ENCODE measurements at places on chromosomes 5 and 9. TPM values are rescaled to one million over a fixed set of nuclear protein-coding genes. Genes with fewer than 3 reads are reported as not detected.

DNA sequence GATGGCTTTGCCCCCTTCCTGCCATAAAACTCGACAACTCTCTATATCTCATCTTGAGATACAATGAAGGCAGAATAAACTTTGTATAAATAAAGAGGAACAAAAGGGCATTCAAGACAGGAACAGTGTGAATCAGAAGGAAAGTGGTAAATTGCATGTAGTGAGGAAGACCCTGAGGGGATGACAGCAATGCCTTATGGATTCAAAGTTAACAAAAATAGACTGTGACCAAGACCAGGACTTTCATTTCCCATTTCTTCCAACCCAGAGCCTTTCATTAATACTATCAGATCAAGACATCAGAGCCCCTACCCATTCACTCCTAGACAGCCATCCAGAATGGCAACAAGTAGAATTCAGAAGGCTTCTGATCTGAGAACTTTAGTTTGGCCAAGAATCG is 46.4 kb upstream of the ZNF462 start:
- no peak overlapping the region for H3K4me3 ChIP-seq
- H3K27me3 ChIP-seq, result no peaks in the 10 kb centered on the region
- no peak overlapping the region for H3K27ac ChIP-seq
- no peak for DNase-seq
- H3K36me3 ChIP-seq, result no peaks in the 10 kb centered on the region
- no peaks in the 10 kb centered on the region for H3K4me1 ChIP-seq

Gene CDC20B
- total RNA-seq, result not detected

DNA sequence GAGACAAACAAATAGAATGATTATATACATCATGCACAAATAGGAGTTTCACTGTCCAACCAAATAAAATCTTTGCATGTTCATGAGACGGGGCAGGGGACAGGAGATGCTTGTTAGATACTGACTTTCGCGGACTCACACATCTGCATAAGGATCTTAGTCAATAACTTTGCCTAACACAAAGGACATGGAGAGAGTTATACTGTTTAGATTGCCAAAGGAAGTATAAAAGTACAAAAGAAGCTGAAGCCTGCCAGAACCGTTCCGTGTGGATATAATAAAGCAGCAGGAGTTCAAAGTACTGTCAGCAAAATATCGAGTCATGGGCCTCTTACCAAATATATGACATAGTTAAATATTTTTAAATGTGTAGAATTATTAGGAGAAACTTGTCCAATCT is 1148.4 kb downstream of the EFNA5 start:
- H3K27ac ChIP-seq, result no peak overlapping the region
- H3K4me3 ChIP-seq, result no peak overlapping the region
- DNase-seq, result peak; percentile 34
- no peaks in the 10 kb centered on the region for H3K27me3 ChIP-seq
- no peaks in the 10 kb centered on the region for H3K36me3 ChIP-seq

- H3K36me3 ChIP-seq, result no peaks in the 10 kb centered on the region
- H3K4me3 ChIP-seq, result no peak overlapping the region
These were observed 6.3 kb downstream of the TYRP1 start for GRCh38 chr9:12699529-12699928.

DNA sequence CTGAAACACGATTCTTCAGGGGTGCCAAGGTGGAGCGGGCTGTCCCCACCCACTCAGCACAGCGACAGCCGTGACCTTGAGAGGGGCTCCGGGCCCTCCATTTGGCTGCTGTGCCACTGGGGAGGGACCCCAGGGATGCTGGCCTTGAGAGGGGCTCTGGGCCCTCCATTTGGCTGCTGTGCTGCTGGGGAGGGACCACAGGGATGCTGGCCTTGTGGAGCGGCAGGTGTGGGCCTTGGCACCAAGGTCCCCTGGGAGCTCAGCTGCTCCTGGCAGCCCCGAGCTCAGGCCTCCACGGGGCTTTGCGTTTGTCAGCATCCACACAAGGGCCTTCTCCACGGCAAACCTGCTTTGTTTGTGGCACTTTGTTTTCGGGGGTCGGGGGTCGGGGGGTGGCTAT is 137.6 kb upstream of the LPCAT1 start:
- H3K4me3 ChIP-seq, result no peak overlapping the region
- DNase-seq, result no peak
- H3K4me1 ChIP-seq, result no peaks in the 10 kb centered on the region
- peaks cover 10% of the 10 kb centered on the region for H3K27me3 ChIP-seq
- no peaks in the 10 kb centered on the region for H3K36me3 ChIP-seq

DNA sequence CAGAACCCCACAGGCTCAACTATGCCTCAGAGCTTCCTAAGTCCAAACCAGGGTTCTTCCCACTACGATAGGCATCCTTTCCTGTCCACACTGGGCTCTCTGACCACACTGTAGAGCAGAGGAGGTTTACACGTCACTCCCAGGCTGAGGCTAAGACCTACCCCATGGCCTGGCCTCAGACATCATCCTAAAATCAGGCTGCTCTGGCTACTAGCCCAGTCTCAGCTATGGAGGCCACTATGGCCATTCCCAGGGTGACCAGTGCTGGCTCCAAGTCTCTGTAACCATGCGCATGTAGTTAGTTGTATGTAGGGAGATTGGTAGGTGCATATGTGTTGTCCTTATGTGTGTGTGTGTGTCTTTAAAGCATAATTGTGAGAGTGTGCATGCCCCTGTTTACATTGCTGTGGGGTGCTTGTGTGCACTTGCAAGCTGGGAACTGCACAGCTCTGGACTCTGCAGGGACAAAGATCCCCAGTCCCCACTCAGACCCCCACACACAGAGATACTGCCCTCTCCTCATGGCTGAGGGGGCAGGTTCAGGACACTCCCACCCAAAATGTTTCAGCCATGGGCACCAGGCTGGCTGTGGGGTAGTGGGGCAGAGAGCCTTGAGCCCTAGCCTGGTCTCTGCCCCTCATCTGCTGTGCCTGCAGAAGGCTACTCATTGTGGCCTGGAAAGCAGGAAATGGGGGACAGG is 12.3 kb downstream of the PDLIM4 start:
- peak overlapping the region; percentile 79 for H3K27ac ChIP-seq
- H3K4me3 ChIP-seq, result no peak overlapping the region
- no peak for DNase-seq
- H3K36me3 ChIP-seq, result peaks cover 26% of the 10 kb centered on the region
- H3K27me3 ChIP-seq, result no peaks in the 10 kb centered on the region
- H3K4me1 ChIP-seq, result peaks cover 30% of the 10 kb centered on the region

Gene COL23A1
- not detected for total RNA-seq

Gene BAAT
- total RNA-seq, result not detected

- no peak overlapping the region for H3K27ac ChIP-seq
- no peaks in the 10 kb centered on the region for H3K36me3 ChIP-seq
- no peaks in the 10 kb centered on the region for H3K27me3 ChIP-seq
- no peak for DNase-seq
These were observed 12.1 kb upstream of the EGFL7 start for GRCh38 chr9:136650648-136651047.

Gene MPDZ
- total RNA-seq, result 59.1 TPM

DNA sequence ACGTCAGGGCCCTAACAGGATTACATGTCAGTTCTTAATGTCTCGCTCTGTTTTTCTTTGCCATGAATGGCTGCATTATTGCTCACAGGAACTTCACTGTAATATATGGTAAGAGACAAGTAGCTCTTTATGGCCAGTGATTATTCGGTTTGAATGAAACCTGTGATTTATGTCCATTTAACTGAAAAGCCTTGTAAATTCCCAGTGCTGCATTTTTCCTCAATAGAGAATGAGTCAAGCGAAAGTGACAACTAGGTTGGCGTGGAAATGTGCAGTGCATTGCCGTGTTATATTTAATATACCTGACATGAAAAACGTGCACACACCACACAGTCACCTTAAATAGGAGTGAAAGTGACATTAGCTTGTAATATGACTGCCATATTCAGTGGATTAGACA is 163.1 kb downstream of the PBX3 start:
- no peaks in the 10 kb centered on the region for H3K36me3 ChIP-seq
- no peaks in the 10 kb centered on the region for H3K27me3 ChIP-seq
- H3K4me3 ChIP-seq, result no peak overlapping the region
- no peak overlapping the region for H3K27ac ChIP-seq
- peaks cover 4% of the 10 kb centered on the region for H3K4me1 ChIP-seq
- DNase-seq, result no peak

DNA sequence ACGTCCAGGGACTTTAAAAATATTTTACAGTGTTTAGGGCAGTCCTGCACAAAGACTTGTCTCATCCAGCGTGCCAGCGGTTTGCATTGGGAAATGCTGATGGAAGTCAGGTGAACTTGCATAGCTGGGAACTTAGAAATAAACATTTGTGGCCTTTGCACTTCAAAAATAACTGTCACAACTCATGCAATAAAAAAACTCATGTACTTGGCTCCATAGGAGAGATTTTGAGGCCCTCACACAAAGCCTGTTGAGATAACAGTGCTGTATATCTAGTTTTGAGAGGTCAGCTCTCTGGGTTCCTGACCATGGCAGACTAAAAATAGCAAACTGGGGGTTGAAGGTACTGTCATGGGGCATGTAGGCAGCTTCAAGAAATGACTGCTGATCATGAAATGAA is 5.5 kb downstream of the COMMD10 start:
- H3K4me1 ChIP-seq, result no peaks in the 10 kb centered on the region
- no peak for DNase-seq
- peaks cover 3% of the 10 kb centered on the region for H3K36me3 ChIP-seq
- H3K27ac ChIP-seq, result no peak overlapping the region

Gene MAMDC2
- 5.4 TPM for total RNA-seq

Gene MSX2
- total RNA-seq, result 1.3 TPM

GRCh38 chr9:91196103-91196950 is 165.4 kb downstream of the AUH start:
- no peaks in the 10 kb centered on the region for H3K36me3 ChIP-seq
- no peak for DNase-seq
- H3K4me3 ChIP-seq, result no peak overlapping the region
- no peaks in the 10 kb centered on the region for H3K27me3 ChIP-seq
- peaks cover 25% of the 10 kb centered on the region for H3K4me1 ChIP-seq

DNA sequence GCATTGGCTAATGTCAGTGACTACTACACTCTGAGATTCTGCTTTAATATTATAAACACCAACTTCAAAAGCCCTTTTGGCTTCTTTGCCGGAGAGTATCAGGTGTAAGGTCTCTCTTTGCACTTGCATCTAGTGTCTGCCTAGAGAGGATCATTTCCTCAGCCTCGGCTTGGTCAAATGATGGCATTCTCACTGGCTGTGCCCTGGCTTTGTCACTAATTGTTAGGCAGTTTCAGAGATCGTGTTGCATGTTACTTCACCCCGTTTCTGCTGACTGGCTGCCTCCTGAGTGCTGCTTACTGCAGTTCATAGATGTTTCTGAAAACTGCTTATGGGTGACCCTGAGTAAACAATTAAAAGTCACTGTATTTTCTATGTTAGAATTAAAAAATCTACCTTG is 48.8 kb downstream of the SLC1A3 start:
- H3K4me1 ChIP-seq, result peaks cover 11% of the 10 kb centered on the region
- no peaks in the 10 kb centered on the region for H3K36me3 ChIP-seq
- H3K27ac ChIP-seq, result no peak overlapping the region
- DNase-seq, result no peak

Gene TXN
- total RNA-seq, result 355 TPM

DNA sequence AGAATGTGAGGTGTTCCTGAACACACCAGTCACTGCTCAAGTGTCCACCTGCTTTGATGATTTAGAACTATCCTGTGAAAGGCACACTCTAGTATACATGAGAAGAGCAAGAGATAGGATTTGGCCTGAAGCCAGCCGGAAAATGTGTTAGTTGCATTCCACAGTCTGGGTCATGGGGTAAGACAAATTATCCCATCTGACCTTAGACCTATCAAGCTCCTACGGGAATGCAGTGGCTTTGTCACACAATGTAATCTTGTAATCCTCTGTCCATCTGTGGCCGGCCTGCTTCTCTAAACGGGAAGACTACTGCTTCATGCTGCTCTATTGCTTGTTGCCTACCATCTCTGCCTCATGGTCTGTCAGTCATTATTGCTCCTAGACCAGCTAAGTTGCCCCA is 92.4 kb upstream of the PRRC1 start:
- no peaks in the 10 kb centered on the region for H3K4me1 ChIP-seq
- H3K27ac ChIP-seq, result no peak overlapping the region
- DNase-seq, result no peak
- no peak overlapping the region for H3K4me3 ChIP-seq
- no peaks in the 10 kb centered on the region for H3K36me3 ChIP-seq
- H3K27me3 ChIP-seq, result no peaks in the 10 kb centered on the region

All from fibroblast of lung (primary cell).